Cerebellar nuclear complex (tissue), 1 donor: ENCODE measurements at places on chromosomes 4 and X.

- DNase-seq: no peak
Observed at GRCh38 chr4:45062935-45063545, 336.7 kb upstream of the GNPDA2 start.

- no peak for DNase-seq
Observed at GRCh38 chr4:10243856-10244255, 127.3 kb upstream of the WDR1 start.

DNA sequence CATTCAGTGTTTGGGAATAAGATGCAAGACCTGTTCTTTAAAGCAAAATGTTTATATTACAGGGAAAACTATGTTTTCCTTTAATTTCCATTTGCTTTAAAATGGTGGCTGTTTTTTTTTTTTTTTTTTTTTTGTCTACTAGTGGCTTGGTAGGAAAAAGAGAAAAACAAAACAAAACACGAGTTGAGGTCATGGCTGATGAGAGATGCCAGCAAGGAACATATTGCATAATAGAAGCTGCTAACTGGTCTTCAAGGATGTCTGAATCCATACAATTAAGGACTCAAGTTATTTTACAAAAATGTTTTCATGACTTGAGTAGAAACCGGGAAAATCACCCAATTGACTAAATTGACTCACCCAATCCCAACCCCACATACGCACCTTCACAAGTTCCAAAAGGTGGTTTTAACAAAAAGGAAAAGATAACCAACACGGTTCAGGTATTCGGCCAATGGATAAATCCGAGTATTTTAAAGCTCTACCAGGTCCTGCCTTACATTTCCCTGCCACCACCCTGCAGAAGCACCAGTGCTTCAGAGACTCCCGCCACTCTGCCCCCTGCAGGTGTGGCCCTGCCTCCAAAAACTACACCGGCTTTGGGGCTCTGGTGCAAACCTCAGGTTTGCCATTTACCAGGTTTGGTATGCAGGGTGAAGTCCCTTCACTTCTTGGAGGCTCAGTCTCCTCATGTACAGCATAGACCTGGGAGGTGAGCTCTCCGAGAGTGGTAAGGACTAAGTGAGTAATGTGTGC, 27.1 kb downstream of the PIR start:
- DNase-seq: no peak

GRCh38 chr4:138677748-138678147, 337.8 kb upstream of the NOCT start:
- DNase-seq: no peak

DNA sequence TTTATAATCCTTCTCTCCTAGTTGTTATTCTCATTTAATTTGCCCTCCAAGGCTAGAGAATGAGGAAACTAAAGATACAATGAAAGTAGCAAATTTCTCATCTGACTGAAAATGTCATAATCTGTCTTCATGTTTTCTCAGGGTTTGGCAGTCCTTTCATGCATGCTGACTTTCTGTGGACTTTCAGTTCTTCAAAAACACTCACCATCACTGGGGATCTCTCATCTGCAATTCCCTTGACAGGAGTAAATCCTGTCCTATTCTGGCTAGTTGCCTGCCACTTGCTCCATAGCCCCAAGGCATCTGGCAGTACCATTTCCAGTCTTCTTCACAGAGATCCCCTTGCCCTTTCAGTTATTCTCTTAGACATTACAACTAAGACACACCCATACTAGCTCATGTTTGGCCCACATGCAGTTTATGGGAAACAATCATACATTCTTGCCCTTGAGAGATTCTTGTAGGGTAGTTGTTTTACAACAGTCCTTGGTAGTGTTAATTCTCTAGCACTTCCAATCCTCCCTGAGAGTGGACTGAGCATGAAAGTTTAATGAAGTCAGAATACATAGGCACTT, 449.7 kb upstream of the KLHL4 start:
- no peak for DNase-seq

DNA sequence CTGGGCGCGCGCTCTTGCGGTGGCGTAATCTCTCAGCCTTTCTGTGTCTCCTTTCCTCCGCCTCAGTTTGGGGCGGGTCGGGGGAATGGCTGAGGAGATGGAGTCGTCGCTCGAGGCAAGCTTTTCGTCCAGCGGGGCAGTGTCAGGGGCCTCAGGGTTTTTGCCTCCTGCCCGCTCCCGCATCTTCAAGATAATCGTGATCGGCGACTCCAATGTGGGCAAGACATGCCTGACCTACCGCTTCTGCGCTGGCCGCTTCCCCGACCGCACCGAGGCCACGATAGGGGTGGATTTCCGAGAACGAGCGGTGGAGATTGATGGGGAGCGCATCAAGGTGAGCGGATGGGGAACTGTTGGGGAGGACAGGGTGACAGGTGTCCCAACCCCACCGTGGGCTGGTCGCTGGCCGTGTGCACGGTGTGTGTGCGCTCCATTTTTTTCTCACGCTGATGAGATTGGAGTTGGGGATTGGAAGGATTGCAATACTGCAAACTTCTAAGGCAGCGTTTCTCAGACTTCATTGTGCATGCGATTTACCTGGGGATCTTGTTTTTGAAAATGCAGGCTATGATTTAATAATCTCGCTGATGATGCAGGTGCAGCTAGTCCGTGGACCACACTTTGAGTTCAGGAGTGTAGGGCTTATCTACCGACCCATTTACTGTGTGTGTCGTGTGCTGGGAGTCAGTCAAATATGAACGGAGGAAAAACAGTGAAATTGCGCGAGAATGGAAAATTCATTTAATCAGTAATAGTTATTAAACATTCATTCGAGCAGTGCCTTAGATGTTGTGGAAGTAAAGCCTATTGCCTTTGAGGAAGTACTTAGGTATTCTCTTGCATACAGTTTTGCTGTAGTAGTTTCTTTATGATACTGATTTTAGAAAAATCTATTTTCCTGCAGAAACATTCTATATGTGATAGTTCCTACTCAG, at the start of gene RAB33B:
Gene RAB33B (plus strand): TSS at position 11 of the 935 bp plus-strand sequence. CDS start 75 bp downstream, at position 86.
- DNase-seq: no peak

DNA sequence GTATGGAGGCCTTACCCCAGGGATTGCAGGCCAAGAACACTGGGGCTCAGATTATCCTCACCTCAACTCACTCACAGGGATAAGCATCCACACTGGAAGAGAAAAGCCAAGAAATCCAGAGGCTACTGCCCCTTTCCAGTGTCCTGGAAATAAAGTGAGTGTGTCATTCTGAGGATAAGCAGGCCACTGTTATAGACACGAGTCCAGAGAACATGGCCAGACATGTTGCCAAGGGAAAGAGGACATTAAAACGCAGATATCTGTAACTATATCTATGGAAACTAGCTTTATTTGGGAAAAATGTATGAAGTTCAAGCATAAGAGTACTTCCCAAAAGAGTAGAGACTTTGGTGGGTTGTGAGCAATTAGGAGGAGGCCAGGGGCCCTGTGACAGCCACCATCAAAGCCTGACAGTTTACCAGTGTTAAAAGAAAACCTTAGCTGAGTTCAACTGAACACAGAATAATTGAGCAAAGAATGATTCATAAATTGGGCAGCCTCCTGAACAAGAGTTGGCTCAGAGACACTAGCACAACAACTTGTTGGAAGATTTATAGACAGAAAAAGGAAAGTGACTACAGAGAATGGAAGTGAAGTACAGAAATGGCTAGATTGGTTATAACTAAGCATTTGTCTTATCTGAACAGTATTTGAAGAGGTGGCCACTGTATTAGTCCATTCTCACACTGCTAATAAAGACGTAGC, 1222.2 kb downstream of the STIM2 start:
- DNase-seq: no peak

GRCh38 chr4:181966104-181966551, 277.1 kb upstream of the TENM3 start:
- no peak for DNase-seq

DNA sequence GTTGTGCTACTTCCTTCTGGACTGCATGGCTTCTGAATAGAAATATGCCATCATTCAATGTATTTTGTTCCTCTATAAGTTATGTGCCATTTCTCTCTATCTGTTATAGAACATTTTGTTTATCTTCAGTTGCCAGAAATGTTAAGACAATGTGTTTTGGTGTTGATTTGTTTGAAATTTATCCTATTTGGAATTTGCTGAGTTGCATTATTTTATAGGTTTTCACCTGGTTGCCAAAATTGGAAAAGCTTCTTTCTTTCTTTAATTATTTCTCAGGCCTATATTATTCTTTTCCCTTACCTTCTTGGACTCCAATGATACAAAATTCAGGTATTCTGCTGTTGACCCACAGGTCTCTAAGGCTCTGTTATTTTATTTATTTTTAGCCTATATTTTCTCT, 33.4 kb upstream of the CFAP47 start:
- no peak for DNase-seq

DNA sequence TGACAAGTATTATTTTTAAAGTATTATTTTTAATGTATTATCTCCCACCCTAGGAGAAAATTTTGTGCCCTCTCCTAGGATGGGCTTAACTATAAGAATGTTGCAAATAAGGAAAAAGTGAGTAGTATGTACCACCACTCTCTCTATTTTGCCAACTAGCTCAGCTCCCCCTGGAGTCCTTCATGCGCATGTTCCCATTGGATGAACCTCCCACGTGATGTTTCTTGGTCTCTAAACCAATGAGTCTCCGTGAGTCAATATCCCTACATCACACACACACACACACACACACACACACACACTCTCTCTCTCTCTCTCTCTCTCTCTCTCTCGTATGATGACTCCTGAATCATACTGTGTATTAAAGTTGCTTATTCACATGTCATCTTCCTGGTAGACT, 129.7 kb upstream of the ZFP42 start:
- no peak for DNase-seq

- DNase-seq: no peak
Observed at GRCh38 chr4:170979736-170980135, 833.5 kb upstream of the GALNTL6 start.
